ENCODE measurements at places on chromosomes 3 and 15.
A peak's percentile ranks its signal among the peaks of the same experiment; 100 is the strongest.

- H3K4me3 ChIP-seq = no peak overlapping the region
- no peak overlapping the region for H3K27ac ChIP-seq
- H3K36me3 ChIP-seq = no peaks in the 10 kb centered on the region
- no peaks in the 10 kb centered on the region for H3K4me1 ChIP-seq
- no peaks in the 10 kb centered on the region for H3K27me3 ChIP-seq
Measured at GRCh38 chr3:151372063-151372820, 12.3 kb downstream of the P2RY12 start.

GRCh38 chr3:23726811-23727548 is 78.8 kb upstream of the UBE2E1 start:
- no peak for DNase-seq
- no peak overlapping the region for H3K27ac ChIP-seq
- no peaks in the 10 kb centered on the region for H3K27me3 ChIP-seq
- no peak overlapping the region for H3K4me3 ChIP-seq

DNA sequence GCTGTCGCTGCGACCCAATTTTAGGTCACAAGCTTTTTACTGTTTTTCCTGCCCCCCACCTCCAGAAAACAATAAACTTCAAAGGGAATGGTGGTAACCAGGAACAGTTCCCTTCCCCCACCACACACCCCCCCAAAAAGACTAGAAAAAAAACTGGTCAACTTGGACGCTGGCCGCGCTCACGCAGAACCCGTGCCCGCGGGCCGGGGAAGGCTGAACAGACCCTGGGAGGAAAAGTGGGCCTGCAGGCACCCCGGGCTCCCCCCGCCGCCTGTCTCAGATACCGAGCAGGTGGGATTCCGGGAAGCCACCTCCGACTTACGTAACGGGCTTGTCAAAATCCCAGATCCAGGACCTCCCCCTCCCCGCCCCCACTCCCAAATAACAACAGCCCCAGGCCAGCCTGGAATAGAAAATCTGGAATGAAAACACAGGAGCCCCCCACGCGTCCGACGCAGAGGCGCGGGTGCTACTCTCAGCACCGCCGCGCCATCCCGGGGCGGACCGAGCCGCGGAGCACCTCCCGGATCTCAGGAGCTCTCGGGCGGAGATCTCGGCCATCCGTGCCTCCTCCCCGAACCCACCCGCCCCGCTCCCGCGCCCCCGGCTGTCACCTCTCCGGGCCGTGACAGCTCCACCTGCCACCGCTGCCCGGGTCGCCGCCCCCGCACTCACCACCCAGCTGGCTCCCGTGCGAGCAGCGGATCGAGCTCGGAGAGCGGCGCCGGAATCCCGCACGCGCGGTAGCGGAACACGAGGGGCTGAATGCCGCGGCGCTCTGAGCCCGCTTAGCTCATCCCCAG is 557 bp downstream of the DENND4A start:
- no peaks in the 10 kb centered on the region for H3K36me3 ChIP-seq
- peak; percentile 53 for DNase-seq
- peaks cover 31% of the 10 kb centered on the region for H3K4me1 ChIP-seq
- peaks cover 2% of the 10 kb centered on the region for H3K27me3 ChIP-seq
- H3K27ac ChIP-seq = peak overlapping the region; percentile 85
- H3K4me3 ChIP-seq = peak overlapping the region; percentile 97

DNA sequence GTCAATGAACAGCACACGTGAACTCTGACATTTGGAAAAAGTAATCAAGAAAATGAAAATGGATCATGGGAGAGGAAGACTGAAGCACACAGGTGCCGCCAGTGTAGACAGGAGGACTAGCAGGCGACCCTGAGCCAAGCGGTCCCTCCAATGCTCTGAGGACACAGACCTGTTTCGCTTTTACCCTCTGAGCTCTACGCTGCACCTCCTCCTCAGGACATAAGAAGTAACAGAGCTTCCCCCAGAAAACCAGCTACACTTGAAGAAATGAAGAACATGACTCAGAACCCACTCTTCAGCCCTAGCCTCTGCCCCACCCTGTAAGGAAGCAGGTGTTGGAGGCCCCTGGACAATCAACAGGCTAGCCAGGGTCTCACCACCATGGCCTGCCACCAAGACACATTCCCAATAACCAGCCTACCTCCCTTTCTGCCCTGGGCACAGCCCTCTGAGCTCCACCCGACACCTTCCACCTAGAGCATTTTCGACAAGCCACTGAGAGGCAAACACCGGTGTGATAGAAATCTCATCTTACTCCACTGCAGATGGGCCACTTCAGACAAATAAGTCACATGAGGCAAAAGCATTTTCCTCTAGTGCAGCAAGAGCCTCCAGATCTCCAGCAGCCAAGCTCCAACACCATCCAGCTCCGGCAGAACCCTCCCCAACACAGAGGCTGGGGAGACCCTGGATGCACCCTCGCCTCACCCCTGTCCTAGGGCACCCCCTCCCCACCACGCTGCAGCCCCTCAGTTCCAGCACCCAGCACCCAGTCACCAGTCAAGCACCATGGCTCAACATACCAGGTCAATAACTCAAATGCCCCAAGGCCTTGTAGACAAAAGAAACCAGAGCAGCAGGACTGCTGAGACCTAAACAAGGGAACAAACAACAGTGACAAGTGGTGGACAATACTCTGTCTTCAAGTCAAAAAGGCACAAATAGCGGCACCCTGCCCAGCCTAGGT is 11.4 kb downstream of the FAM174B start:
- no peak for DNase-seq
- H3K4me3 ChIP-seq = no peak overlapping the region
- H3K4me1 ChIP-seq = peaks cover 52% of the 10 kb centered on the region
- peaks cover 4% of the 10 kb centered on the region for H3K27me3 ChIP-seq
- no peak overlapping the region for H3K27ac ChIP-seq
- peaks cover 39% of the 10 kb centered on the region for H3K36me3 ChIP-seq

- peak overlapping the region; percentile 86 for H3K4me3 ChIP-seq
- no peak for DNase-seq
- H3K27me3 ChIP-seq = peaks cover 3% of the 10 kb centered on the region
- H3K36me3 ChIP-seq = no peaks in the 10 kb centered on the region
- no peak overlapping the region for H3K27ac ChIP-seq
Measured at GRCh38 chr3:87793337-87793877, 265.4 kb downstream of the CGGBP1 start.

GRCh38 chr15:93467337-93467736 is 378.3 kb upstream of the RGMA start:
- H3K4me3 ChIP-seq = no peak overlapping the region
- H3K27me3 ChIP-seq = no peaks in the 10 kb centered on the region
- no peak for DNase-seq
- no peaks in the 10 kb centered on the region for H3K36me3 ChIP-seq

DNA sequence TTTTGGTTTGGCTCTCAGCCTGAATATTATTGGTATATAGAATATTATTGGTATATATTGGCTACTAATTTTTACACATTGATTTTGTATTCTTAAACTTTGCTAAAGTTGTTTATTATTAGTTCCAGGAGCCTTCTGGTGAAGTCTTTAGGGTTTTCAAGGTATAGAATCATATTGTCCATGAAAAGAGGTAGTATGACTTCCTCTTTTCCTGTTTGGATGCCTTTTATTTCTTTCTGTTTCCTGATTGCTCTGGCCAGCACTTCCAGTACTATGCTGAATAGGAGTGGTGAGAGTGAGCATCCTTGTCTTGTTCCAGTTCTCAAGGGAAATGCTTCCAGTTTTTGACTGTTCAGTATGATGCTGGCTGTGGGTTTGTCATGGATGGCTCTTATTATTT is 107.3 kb upstream of the LIPC start:
- H3K27me3 ChIP-seq = no peaks in the 10 kb centered on the region
- no peak overlapping the region for H3K4me3 ChIP-seq
- no peak for DNase-seq

DNA sequence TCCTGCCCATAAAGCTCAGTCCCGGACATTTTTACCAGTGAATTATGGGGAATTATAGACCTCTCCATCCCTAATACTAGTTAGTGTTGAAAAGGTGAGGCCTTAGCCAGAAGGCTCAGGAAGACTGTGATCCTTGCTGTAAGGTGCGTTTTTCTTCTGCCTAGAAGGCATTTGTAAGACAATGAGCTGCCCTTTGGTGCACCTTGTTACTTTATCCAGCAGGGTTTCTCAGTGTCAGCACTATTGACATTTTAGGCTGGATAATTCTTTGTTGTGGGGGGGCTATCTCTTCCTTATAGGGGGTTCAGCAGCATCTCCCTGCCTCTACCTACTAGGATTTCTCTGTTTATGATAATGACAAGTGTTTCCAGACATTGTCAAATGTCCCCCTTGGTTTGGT is 108.1 kb upstream of the ABHD17C start:
- no peak overlapping the region for H3K4me3 ChIP-seq
- no peaks in the 10 kb centered on the region for H3K36me3 ChIP-seq
- peaks cover 6% of the 10 kb centered on the region for H3K4me1 ChIP-seq
- no peak overlapping the region for H3K27ac ChIP-seq
- no peak for DNase-seq

GRCh38 chr15:48966595-48967301 is 3.0 kb upstream of the SHC4 start:
- no peak overlapping the region for H3K4me3 ChIP-seq
- peaks cover 10% of the 10 kb centered on the region for H3K27me3 ChIP-seq
- peaks cover 30% of the 10 kb centered on the region for H3K4me1 ChIP-seq
- H3K36me3 ChIP-seq = peaks cover 5% of the 10 kb centered on the region
- H3K27ac ChIP-seq = no peak overlapping the region

- peaks cover 23% of the 10 kb centered on the region for H3K4me1 ChIP-seq
- no peak overlapping the region for H3K4me3 ChIP-seq
- H3K27ac ChIP-seq = no peak overlapping the region
- no peaks in the 10 kb centered on the region for H3K36me3 ChIP-seq
- DNase-seq = no peak
Measured at GRCh38 chr15:52575072-52575471, 6.2 kb upstream of the ARPP19 start.

GRCh38 chr3:47578119-47578632 is 489 bp downstream of the CSPG5 start:
- peaks cover 10% of the 10 kb centered on the region for H3K36me3 ChIP-seq
- peaks cover 21% of the 10 kb centered on the region for H3K27me3 ChIP-seq
- H3K4me3 ChIP-seq = peak overlapping the region; percentile 69
- H3K27ac ChIP-seq = no peak overlapping the region

DNA sequence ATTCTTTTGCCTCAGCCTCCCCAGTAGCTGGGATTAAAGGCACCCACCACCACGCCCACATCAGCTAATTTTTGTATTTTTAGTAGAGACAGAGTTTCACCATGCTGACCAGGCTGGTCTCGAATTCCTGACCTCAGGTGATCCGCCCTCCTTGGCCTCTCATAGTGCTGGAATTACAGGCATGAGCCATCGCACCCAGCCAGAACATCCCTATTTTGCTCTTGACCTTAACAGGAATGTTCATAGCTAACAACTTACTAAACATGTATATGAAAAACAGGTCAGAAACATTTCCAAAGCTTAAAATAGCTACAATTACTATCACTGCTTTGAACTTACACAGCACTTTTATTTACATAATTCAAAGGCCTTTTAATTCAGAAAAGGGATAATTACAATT is 33.7 kb downstream of the UQCC5 start:
- no peaks in the 10 kb centered on the region for H3K27me3 ChIP-seq
- DNase-seq = no peak
- H3K36me3 ChIP-seq = peaks cover 19% of the 10 kb centered on the region
- no peaks in the 10 kb centered on the region for H3K4me1 ChIP-seq
- H3K4me3 ChIP-seq = no peak overlapping the region
- no peak overlapping the region for H3K27ac ChIP-seq

- H3K4me1 ChIP-seq = peaks cover 11% of the 10 kb centered on the region
- no peak overlapping the region for H3K27ac ChIP-seq
- no peaks in the 10 kb centered on the region for H3K36me3 ChIP-seq
- no peaks in the 10 kb centered on the region for H3K27me3 ChIP-seq
- no peak overlapping the region for H3K4me3 ChIP-seq
Measured at GRCh38 chr3:141360888-141361598, 7.3 kb upstream of the ZBTB38 start.

DNA sequence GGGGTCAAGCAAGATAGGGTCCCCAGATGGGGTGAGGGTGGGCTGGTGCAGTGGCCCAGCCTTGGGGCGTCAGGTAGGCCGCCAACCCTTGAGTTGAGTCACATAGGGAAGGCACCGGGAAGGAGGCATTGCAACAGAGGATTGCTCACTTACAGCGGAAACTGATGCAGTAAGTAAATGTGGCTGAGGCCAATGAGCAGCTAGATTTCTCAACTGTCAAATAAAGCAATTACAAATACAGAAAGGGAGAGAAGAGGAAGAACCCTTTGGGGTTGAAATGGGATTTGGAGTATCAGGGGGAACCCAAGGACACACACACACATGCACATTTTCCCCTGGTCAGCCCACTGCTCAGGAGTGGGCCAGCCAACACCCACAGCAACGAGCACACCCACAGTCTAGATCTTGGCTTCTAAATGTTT is 44.0 kb downstream of the CHSY1 start:
- H3K27me3 ChIP-seq = peaks cover 2% of the 10 kb centered on the region
- H3K4me1 ChIP-seq = no peaks in the 10 kb centered on the region
- DNase-seq = no peak

- H3K36me3 ChIP-seq = no peaks in the 10 kb centered on the region
- no peak overlapping the region for H3K4me3 ChIP-seq
- H3K27me3 ChIP-seq = no peaks in the 10 kb centered on the region
- DNase-seq = no peak
- H3K4me1 ChIP-seq = no peaks in the 10 kb centered on the region
Measured at GRCh38 chr3:81592101-81592500, 169.3 kb downstream of the GBE1 start.

GRCh38 chr3:37130984-37131859 is 43.2 kb downstream of the LRRFIP2 start:
- peaks cover 11% of the 10 kb centered on the region for H3K4me1 ChIP-seq
- no peaks in the 10 kb centered on the region for H3K27me3 ChIP-seq
- no peak overlapping the region for H3K4me3 ChIP-seq

- peak overlapping the region; percentile 88 for H3K27ac ChIP-seq
- peaks cover 7% of the 10 kb centered on the region for H3K4me1 ChIP-seq
- DNase-seq = no peak
- peak overlapping the region; percentile 98 for H3K4me3 ChIP-seq
- peaks cover 2% of the 10 kb centered on the region for H3K27me3 ChIP-seq
Measured at GRCh38 chr15:63156755-63157117, 541 bp downstream of the RPS27L start.

DNA sequence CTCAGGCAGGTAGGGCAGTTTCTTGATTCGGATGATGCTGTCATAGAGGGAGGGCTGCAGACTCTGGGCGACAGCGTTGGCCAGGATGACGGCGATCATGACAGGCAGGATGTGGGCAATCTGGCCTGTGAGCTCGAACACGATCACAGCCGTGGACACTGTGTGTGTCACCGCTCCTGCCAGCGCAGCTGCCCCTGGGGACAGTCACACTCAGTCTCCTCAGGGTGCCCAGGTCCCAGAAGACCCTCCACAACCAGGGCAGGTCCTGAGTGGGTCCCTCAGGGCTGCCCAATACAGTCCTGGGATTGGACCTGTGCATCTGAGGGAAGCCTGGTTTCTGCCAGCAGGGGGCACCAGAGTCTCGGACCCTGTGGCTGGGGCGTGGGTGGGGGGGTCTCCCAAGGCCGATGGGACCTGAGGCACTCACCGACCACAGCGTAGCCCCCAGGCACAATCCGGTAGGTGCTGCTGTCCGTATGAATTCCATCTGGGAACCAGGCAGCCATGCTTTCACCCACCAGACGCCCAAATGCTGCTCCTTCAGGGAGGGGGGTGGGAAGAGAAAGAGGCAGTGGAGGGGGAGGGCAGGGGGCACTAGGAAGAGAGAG is 7.2 kb downstream of the CLCN2 start:
- DNase-seq = peak; percentile 74
- H3K27me3 ChIP-seq = no peaks in the 10 kb centered on the region
- H3K4me3 ChIP-seq = no peak overlapping the region
- H3K27ac ChIP-seq = no peak overlapping the region

- H3K27ac ChIP-seq = no peak overlapping the region
- no peak overlapping the region for H3K4me3 ChIP-seq
- H3K27me3 ChIP-seq = peaks cover 6% of the 10 kb centered on the region
Measured at GRCh38 chr3:122993124-122993978, 34.2 kb downstream of the SEMA5B start.
